ENCODE measurements at places on chromosomes 4 and X. TPM values are rescaled to one million over a fixed set of nuclear protein-coding genes. Genes with fewer than 3 reads are reported as not detected.

DOCK11 gene
- total RNA-seq: 3.3 TPM

IL15 gene
- 2.9 TPM for total RNA-seq

FGFBP1 gene
- total RNA-seq: not detected

HELQ gene
- 15.0 TPM for total RNA-seq

SULT1B1 gene
- total RNA-seq: 0.51 TPM

HELT gene
- total RNA-seq: not detected

ARMCX6 gene
- total RNA-seq: 45.3 TPM

CFAP99 gene
- not detected for total RNA-seq

TAF7L gene
- total RNA-seq: not detected

MEPE gene
- not detected for total RNA-seq

IGSF1 gene
- total RNA-seq: 6.5 TPM

SH2D1A gene
- 0.33 TPM for total RNA-seq

PRR32 gene
- 2.5 TPM for total RNA-seq

Measured in right cardiac atrium (tissue), 5 donors.